ENCODE measurements at places on chromosomes 7 and 10.

- no peak for DNase-seq
Observed at GRCh38 chr7:111029574-111030251, 61.2 kb upstream of the LRRN3 start.

DNA sequence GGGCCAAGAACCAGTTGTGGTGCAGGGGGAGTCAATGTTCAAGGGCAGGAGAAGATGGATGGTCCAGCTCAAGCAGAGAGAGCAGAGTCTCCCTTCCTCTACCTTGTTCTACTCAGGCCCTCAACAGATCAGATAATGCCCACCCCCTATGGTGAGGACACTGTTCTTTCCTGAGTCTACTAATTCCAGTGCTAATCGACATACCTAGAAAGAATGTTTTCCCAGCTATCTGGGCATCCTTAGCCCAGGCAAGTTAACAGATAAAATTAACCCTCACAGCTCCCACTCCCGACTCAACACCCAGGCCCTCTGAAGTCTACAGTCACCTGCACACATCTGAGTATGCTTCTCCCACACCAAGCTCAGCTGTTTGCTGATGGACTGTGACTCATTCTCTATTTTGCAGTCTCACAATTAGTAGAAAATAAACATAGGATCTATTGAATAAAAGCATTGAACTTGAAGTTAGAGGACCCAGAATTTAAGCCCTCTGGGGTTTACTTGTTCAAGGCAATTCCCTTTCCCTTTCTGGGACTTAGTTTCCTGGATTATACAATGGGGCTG is 17.1 kb downstream of the COL13A1 start:
- no peak for DNase-seq

GRCh38 chr7:159027789-159028507 is 116.7 kb downstream of the VIPR2 start:
- no peak for DNase-seq

DNA sequence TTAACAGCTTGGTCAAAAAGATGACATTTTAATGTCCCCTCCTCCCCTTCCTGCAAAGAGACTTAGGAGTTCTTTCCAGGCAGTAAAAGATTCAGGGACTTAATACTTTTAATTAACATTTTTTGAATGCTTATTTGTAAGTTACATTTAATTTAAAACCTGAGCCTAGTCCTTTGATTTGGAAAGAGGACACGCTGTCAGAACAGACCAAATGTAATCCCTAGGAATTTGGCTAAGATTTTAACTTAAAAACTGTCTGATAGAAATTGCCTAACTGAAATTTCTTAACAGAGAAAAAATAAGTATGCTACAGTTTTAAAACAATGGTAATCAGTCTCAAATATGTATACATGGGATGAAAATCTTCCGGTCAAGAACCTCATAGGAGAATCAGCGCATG is 98.5 kb downstream of the NRP1 start:
- no peak for DNase-seq

Measured in uterus (tissue), 4 donors.